ENCODE measurements at places on chromosomes 3 and 15.
A peak's percentile ranks its signal among the peaks of the same experiment; 100 is the strongest.

DNA sequence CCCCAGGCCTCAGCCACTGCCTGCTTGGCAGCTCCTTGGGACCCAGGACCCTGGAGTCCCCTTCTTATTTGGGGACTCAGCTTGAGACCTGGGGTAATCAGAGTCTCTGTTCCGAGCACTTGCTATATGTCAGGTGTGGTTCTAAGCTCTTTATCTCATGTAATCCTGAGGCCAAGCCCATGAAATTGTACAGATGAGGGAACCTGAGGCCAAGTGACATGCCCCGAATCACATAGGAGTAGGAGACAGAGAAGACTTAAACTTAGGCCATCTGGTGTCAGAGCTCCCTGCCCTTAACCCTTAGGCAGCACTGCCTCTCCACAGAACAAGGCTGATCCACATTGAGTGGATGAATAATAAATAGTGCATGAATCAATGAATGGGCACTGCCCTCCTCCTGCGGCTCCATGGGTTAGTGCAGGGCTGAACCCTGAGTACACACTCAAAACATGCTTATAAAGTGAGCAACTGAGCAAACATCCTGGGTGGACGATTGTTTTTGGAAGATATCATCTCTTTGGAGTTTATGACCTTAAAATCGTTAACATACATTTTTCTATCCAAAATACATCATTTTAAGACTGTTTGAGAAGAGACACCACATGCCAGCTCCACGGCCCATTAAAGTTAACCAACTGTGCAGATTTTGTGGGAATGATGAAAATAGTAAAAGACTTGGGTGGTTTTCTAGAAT is 33.2 kb upstream of the IQSEC1 start:
- H3K4me3 ChIP-seq = no peak overlapping the region
- peaks cover 9% of the 10 kb centered on the region for H3K4me1 ChIP-seq
- no peak overlapping the region for H3K27ac ChIP-seq
- DNase-seq = no peak
- no peaks in the 10 kb centered on the region for H3K27me3 ChIP-seq

DNA sequence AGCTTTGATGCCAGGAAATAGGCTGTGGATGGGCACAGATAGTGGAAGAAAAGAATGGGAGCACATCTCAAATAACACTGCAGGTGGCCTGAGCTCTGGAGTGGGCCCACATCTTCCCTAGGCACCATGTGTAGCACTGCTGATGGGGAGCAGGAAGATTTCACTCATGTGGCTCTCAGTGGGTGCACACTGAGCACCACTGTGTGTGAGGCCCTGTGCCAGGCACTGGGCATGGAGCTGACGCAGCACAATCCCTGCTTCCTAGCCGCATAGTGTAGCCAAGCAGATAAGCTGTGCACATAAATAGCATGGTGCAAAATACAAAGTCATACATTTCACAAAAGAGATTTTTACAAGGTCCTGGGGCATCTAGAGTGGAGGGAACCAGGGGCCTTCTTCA is 101.6 kb downstream of the MOBP start:
- H3K4me3 ChIP-seq = no peak overlapping the region
- no peak overlapping the region for H3K27ac ChIP-seq
- H3K27me3 ChIP-seq = peaks cover 4% of the 10 kb centered on the region
- DNase-seq = no peak
- no peaks in the 10 kb centered on the region for H3K4me1 ChIP-seq

GRCh38 chr15:56323435-56323834 is 41.8 kb upstream of the TEX9 start:
- H3K27ac ChIP-seq = no peak overlapping the region
- DNase-seq = no peak
- no peaks in the 10 kb centered on the region for H3K27me3 ChIP-seq
- H3K4me1 ChIP-seq = no peaks in the 10 kb centered on the region

DNA sequence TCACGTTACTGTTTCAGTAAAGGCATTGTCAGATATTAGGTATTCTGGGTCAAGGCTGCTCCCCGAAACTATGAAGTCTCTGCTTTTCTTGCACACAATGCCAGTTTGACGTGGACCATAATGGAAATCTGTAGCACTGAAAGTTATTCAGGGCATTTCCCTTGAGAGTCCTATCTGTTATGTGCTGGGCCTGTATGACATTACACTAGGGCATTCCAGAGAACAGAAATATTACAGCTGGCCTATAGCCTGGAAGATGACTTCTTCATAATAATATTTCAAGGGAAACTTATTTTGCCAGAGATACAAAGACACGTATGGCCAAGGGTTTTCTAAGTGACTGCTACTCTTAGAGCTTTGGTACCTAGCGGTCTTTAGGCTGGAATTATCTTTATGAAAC is 613.6 kb upstream of the CBLB start:
- no peaks in the 10 kb centered on the region for H3K27me3 ChIP-seq
- H3K4me3 ChIP-seq = no peak overlapping the region
- no peaks in the 10 kb centered on the region for H3K4me1 ChIP-seq
- H3K27ac ChIP-seq = no peak overlapping the region
- no peak for DNase-seq
- H3K36me3 ChIP-seq = peaks cover 6% of the 10 kb centered on the region

- peaks cover 15% of the 10 kb centered on the region for H3K27me3 ChIP-seq
- no peak overlapping the region for H3K27ac ChIP-seq
- H3K4me1 ChIP-seq = peaks cover 2% of the 10 kb centered on the region
- no peak overlapping the region for H3K4me3 ChIP-seq
Observed at GRCh38 chr3:10982782-10983181, 9.8 kb upstream of the SLC6A1 start.

- H3K4me1 ChIP-seq = peaks cover 16% of the 10 kb centered on the region
- H3K27me3 ChIP-seq = no peaks in the 10 kb centered on the region
- H3K27ac ChIP-seq = no peak overlapping the region
- no peak overlapping the region for H3K4me3 ChIP-seq
Observed at GRCh38 chr15:65245096-65245856, 34.0 kb upstream of the CILP start.

DNA sequence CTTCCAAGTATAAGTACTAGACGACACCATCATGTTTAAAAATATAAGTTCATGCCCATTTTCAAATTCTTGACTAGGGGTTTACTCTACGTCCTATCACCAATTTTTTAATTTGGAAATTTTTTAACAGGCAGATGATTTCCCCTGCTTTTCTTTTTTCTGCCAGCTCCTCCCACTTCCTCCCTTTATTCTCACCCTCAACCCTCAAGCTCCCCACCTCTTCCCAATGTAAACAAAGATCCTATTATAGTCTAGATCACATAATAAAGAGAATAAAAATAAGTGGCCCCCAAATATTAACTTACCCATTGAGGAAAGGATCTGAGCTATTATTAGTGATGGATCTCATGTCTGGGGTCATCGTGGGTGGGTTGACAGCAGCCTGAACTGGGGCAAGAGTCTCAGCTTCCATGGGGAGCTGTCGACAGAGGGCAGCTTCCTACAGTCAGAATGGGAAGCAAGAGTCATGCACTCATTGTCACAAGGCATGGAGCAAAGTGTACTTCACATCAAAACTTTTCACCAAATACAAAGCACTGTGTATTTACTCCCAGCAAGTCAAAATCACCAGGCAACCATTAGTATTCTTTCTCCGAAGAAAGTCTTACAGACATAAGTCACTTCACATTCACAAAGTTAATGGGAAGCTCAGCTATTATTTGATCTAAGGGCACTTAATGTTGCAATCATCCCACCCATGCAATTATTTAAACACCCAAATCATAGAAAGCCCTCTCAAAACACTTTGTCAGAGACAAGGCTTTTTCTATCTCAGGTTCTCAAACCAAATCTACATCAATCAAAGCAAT is 53.2 kb downstream of the TM4SF4 start:
- H3K36me3 ChIP-seq = no peaks in the 10 kb centered on the region
- H3K27me3 ChIP-seq = no peaks in the 10 kb centered on the region
- H3K4me1 ChIP-seq = peaks cover 3% of the 10 kb centered on the region
- H3K27ac ChIP-seq = no peak overlapping the region
- no peak overlapping the region for H3K4me3 ChIP-seq
- DNase-seq = no peak

GRCh38 chr3:184471439-184471838 is 90.1 kb upstream of the EPHB3 start:
- H3K4me1 ChIP-seq = peaks cover 20% of the 10 kb centered on the region
- no peak for DNase-seq
- no peak overlapping the region for H3K27ac ChIP-seq
- no peaks in the 10 kb centered on the region for H3K36me3 ChIP-seq
- peaks cover 30% of the 10 kb centered on the region for H3K27me3 ChIP-seq

DNA sequence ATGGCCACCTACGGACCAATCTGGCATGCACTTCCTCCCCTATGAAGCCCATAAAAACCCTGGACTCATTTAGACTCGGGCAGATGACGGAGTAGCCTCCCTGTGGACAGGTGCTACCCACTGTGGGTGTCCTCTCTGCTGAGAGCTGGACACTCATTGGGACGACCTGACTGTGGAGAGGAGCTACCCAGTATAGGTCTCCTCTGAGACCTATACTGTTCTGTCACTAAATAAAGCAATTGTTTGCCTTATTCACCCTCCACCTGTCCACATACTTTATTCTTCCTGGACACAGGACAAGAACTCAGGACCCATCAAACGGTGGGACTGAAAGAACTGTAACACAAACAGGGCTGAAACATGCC is 53.3 kb upstream of the CADM2 start:
- H3K27me3 ChIP-seq = no peaks in the 10 kb centered on the region
- H3K4me3 ChIP-seq = no peak overlapping the region
- DNase-seq = no peak
- H3K4me1 ChIP-seq = no peaks in the 10 kb centered on the region

DNA sequence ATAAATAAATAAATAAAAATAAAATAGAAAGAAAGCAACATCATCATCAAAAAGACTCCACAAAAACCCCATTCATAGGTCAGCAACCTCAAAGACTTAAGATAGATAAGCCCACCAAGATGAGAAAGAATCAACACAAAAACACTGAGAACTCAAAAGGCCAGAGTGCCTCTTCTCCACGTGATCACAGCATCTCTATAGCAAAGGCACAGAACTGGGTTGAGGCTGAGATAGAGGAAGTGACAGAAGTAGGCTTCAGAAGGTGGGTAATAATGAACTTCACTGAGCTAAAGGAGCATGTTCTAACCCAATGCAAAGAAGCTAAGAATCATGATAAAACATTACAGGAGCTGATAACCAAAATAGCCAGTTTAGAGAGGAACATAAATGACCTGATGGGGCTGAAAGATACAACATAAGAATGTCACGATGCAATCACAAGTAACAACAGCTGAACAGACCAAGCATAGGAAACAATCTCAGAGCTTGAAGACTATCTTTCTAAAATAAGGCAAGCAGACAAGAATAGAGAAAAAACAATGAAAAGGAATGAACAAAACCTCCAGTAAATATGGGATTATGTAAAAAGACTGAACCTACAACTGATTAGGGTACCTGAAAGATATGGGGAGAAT is 26.4 kb downstream of the GNB5 start:
- peak overlapping the region; percentile 74 for H3K27ac ChIP-seq
- H3K4me1 ChIP-seq = peaks cover 33% of the 10 kb centered on the region
- no peak for DNase-seq
- H3K27me3 ChIP-seq = no peaks in the 10 kb centered on the region
